Choroid plexus epithelial cell (primary cell): ENCODE measurements at places on chromosomes 4 and X.
A peak's percentile ranks its signal among the peaks of the same experiment; 100 is the strongest.

DNA sequence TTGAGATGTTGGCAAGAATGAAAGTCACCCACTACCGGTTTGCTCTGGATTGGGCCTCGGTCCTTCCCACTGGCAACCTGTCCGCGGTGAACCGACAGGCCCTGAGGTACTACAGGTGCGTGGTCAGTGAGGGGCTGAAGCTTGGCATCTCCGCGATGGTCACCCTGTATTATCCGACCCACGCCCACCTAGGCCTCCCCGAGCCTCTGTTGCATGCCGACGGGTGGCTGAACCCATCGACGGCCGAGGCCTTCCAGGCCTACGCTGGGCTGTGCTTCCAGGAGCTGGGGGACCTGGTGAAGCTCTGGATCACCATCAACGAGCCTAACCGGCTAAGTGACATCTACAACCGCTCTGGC, 12.3 kb downstream of the RPL9 start:
- no peak for DNase-seq

DNA sequence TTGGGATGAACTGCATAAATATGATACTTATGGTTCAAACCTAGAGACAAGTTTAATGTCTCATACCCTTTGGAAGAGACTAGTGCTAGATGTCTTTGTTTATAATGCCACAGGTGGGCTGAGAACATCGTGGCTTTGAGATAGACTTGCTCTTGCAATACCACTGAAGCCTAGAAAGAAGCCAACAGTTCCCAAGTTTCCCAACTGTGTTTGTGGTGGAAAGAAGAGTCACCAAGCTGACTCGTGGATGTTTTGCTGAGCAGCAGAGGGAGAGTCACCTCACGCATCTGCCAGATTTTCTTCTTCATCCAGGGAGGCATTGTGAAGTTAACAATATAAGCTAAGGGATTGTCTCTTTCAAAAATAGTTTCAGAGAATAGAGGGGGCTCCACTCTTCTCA, 1076.2 kb downstream of the C4orf33 start:
- DNase-seq: peak; percentile 13

DNA sequence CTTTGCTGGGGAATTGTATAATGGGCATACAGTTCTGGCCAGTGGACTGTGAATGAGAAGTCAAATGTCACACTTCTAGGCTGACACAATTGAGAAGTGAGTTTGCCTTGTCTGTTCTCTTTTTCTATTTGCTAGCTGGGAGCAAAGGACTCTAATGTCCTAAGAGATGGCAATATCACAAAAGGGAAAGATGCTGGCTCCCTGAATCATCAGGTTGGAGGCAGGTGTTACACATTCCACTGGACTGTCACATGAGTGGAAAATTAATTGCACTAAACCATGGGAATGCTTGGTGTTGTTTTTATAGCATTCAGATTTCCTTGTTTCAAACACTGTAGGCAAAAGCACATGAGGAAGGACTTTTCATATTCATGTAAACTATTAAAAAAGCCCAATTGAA, 388.3 kb downstream of the ADAM29 start:
- no peak for DNase-seq

DNA sequence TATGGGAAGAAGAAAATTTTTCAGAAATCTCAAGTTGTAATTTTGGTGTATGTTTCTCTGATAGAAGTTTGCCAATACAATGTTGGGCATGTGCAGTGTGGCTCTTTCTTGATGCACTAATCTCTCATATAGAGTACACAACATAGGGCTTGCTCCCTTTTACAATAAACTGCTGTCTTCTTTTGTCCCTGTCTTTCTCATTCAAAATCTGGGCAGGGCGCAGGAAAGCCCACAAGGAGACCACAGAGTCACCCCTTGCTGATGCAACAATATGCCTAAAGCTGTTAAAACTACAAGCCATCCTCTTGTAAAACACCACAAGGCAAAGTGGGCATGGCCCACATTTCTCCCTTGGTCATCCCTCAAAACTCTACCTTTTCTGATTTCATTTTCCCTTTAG, 63.4 kb upstream of the TBC1D9 start:
- no peak for DNase-seq

GRCh38 chr4:1329408-1330371, 17.3 kb upstream of the UVSSA start:
- DNase-seq: peak; percentile 13
